Stimulated activated CD4-positive, alpha-beta T cell treated with anti-CD3 and anti-CD28 coated beads, Interleukin-15, amount 100 ng/mL, for 24 hours (primary cell): ENCODE measurements at places on chromosomes 3 and 15.

DNA sequence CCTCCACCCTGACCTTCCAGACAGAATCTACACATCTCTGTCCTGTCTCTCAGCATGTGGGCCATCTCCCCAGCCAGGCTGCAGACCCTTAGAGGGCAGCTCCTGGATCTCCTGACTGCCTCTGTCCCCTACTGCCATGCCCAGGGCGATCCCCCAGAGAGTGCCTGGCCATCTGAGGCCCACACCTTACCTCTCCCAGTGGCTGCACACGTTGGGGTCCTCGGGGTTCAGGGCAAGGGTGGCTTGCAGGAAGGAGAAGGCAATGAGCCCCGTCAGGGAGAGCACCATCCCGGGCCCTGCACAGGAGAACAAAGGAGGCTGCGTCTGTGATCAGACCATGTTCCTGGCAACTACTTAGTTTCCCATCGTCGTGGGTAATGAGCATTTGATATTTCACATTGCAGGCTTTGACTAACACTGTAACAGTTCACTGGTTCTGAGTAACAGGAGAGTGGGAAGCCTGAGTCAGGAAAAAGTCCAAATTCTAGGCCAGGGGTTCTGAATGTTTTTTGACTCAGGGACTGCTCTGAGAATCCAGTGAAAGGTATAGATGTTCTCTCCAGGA, 125.4 kb downstream of the MEGF11 start:
- no peak for DNase-seq

- no peak for DNase-seq
These were observed 94.0 kb downstream of the WDR76 start for GRCh38 chr15:43920815-43921214.

DNA sequence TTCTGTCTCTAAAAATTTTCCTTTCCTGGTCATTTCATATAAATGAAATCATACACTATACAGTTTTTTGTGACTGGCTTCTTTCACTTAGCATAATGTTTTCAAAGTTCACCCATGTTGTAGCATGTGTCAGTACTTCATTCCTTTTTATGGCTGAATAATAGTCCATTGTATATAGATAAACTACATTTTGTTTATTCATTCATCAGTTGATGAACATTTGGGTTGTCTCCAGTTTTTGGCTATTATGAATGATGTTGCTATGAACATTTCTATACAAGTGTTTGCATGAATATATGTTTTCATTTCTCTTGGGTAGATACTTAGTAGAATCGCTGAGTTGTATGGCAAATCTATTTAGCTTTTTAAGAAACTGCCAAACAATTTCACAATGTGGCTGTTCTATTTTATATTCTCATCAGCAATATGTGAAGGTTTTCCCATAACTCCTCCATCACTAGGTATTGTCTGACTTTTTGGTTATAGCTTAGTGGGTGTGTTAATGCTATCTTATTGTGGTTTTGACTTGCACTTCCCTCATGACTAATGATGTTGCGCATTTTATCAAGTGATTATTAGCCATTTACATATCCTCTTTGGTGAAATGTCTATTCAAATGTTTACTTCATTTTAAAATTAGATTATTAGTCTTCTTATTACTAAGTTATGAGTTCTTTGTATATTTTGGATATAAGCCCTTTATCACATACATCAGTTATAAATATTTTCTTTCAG, 21.7 kb upstream of the AP4E1 start:
- DNase-seq, result no peak

GRCh38 chr3:115156046-115156654, 9.1 kb upstream of the ZBTB20 start:
- DNase-seq, result no peak
